ENCODE measurements at places on chromosomes 16 and 17.

DNA sequence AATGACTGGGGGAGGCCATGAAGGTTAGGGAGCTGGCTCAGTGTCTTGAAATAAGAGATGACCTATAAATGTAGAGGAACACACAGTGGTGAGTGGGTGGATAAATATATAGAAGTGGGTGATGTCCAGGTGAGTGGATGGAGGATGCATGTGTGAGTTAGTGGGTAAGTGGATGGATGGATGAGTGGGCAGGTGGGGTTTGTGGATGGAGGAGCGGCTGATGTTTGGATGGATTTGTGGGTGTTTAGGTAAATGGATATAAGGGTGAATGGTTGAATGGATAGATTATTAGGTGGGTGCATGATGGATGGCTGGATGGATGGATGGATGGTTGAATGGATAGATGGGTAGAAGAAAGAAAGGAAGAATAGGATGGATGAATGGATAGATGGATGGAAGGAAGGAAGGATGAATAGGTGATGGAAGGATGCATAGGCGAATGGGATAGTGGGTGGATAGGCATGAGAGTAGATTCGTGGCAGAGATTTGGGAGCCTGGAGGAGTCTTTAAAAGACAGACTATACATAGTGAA lies 19.1 kb upstream of the TAC4 start:
- DNase-seq = no peak

DNA sequence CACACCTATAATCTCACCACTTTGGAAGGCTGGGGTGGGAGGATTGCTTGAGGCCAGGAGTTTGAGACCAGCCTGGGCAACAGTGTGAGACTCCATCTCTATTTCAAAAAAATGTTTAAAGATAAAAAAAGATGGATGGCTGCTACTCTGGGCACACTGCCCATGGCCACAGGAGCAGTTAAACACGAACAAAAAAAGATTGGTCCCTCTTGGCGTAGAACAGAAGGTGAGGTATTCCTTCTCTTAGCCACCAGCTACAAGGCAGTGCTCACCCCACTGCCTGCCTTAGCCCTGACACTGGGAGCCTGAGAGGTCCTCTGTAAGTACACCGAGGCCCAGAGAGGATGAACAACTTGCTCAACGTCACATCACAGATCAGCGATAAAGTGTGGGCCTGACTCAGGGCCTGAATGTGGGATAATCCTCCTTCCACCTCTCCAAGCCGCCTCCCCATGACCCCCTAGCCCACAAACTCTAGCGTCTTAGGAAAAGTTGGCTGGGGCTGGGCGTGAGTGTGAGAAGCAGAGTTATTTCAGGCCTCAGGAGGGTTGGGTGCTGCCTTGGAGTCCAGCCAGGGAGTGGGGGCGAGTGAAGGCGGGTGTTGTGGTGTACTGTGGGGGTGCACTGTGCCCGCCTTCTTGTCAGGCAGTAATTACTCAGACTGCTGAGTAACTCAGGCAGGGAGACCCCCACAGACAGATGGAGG lies 2.3 kb upstream of the DPH1 start:
- DNase-seq = no peak

DNA sequence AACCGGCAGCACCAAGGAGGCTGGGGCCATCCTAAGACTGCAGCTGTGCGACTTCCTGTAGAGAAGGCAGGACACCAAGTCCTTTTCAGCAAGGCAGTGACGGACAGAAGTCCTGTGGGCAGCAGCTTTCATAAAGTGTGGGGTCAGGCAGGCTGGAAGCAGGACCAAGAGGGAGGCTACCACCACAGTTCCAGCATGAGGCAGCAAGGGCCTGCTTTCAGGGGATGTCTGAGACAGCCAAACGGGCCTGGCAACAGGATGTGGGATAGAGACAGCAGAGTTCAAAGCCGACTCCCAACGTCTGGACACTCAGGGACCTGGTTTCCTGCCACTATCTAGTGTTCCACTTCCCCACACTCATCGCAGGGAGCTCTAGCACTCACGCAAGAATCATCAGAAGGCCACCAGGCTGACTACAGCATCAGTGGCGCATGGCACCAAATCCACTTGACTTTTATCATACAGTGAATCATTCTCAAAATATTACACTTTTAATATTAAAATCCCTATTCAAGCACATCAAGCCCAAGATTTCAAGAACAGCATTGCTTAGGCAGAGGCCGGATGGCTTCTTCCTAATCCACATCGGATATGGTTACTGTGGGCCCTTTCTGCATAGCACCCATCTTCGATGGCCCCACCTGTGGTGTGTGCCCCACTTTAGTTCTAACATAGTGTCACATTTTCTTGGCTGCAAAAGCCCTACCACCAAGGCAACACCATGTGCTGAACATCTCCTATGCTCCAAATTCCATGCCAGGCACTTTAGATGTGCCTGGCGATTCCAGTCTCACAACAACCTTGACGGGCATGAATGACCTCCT lies 5.2 kb downstream of the USP7 start:
- DNase-seq = peak; percentile 76

- no peak for DNase-seq
Observed at GRCh38 chr17:57670769-57671569, 74.1 kb downstream of the CCDC182 start.

DNA sequence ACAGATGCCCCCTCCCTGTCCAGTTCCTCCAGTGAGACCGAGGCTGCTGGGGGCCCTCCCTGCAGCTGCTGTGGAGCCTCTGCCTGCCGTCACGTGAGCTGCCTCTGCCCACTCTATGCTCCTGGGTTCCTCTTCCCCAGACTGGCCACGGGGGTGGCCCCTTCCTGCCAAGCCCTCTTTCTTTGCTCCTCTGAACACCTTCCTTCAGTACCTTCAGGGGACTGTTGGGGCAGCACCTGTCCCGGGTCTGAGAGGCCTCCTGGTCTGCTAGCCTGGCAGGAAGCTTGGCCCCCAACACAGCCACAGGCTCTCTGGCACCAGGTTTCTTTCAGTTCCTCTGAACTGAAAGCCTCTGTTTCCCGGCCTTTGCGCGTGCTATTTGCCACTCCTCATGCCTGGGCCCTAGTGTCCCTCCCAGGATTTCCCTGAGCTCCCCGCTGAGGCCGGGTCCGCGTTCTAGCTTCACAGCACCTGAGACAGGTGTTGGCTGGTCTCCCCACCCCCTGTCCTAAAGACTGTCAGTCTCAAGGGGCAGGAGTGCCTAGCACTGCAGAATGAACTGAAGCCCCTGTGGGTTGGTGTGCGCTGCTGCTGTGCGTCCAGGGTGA lies 6.6 kb upstream of the ATP6V0C start:
- no peak for DNase-seq

- DNase-seq = peak; percentile 22
Observed at GRCh38 chr16:66335704-66336329, 30.7 kb upstream of the CDH5 start.

GRCh38 chr17:56891751-56892150 lies 22.1 kb downstream of the TRIM25 start:
- no peak for DNase-seq

DNA sequence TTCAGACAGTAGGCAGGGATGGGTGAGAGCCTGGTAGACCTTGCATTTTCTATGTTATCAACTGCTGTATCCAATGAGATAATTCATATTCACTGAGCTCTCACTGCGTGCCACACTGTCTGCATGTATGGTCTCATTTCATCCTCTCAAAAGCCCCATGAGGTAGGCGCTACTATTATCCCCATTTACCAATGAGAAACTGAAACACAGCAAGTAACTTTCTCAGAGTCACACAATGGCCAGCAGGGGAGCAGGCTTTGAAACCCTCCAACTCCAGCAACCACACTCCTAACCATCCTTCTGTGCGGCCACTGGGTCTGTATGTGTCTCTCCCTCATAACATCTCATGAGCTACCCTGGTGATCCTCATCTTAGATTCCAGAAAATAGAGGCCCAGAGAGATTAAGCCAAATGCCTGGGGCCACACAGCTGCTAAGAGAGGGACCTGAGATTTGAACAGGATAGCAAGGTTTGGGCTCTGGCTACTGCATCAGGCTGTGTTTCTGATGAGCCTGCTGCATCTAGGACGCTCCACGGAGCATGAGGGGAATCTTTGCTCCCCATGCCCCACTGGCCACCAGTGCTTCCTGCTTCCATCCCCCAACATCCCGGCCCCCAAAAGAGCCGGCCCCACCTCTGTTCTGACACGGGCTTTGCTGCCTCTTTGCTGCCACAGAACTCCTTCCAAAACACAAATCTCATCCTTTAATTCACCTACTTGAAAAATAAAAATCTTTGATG lies 3.2 kb downstream of the CCR7 start:
- no peak for DNase-seq

GRCh38 chr17:32828822-32829221 lies 48.1 kb downstream of the MYO1D start:
- DNase-seq = peak; percentile 45

- DNase-seq = peak; percentile 50
Observed at GRCh38 chr16:66858740-66859396, 14.7 kb downstream of the CA7 start.

GRCh38 chr17:75823257-75824041 lies 20.8 kb downstream of the UNC13D start:
- DNase-seq = no peak

DNA sequence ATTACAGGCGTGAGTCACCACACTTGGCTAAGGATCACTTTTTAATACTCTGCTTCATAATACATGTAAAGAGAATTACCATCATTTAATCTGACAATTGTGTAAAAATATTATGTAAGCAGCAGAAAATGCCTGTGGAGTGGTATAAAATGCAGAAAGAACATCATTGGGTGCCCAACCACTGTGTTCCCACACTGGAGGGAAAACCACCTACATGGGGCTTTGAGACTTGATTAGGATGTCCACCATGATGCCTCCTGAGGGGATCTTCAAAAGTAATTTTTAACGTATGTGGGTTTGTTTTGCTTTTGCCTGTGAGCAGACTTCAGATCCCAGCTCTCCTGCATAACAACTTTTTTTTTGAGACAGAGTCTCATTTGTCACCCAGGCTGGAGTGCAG lies 18.8 kb downstream of the CFAP97D1 start:
- no peak for DNase-seq

DNA sequence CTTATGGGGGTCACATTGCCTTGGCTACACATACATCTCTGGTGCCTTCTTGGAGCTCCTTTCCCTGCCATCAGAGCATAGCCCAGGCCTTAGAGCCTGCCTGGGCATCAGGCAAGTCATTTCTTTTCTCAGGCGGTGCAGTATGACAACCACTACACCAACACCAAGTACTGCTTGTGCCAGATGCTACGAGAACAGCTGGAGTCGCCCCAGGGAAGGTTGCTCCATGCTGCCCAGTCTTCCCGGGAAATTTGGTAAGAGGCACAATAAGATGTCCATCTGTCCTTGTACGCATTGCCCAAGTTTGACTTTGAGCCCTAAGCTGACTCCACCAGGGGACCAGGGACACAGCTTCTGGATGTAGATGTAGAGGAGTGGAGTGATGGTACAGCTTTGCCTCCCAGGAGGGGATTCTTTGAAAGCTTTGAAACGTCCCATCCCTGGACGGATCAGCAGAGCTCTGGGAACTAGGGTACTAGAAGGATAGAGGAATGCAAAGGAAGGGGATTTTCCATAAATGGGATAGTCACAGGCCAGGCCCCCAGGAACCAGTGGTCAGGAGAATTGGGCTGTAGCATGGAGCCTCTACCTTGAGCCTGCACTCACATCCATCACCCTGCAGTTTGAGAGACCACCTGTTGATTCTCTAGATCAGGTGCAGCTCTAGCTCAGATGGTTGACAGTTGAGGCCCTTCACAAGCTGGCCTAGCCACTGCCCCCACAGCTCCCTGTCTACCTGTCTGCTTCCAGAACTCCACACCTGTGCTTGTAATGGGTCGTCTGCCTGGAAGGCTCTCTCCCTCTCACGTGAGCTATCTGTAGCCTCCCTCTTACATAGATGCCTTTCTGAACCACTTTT lies 11.0 kb upstream of the NFATC3 start:
- no peak for DNase-seq

- no peak for DNase-seq
Observed at GRCh38 chr16:29834079-29834478, 13.8 kb downstream of the MVP start.

GRCh38 chr17:39551879-39552278 lies 55.8 kb downstream of the NEUROD2 start:
- DNase-seq = no peak

DNA sequence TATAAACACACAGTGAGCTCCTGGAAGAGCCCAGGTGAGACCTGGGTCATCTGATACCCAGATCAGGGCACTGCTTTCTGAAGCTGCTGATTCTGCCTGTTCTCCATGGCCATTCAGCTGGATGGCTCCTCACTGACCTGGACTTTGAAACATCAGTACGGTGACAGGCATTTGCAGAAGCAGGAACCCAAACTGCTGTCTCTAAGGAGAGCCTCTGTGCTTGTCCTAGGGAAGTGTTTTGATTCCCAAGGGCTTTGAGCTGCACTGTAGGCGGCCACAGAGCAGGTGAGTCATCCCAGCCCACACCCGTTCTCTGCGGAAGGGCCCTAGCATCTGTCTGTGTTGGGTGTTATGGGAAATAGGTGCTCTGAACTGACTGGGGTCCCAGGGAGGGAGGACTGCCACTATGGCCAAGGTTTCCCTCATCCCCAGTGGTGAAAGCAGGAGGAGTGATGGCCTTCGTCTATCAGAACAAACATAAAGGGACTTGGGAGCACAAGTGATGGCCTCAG lies 60.7 kb upstream of the ADCY9 start:
- DNase-seq = peak; percentile 57

DNA sequence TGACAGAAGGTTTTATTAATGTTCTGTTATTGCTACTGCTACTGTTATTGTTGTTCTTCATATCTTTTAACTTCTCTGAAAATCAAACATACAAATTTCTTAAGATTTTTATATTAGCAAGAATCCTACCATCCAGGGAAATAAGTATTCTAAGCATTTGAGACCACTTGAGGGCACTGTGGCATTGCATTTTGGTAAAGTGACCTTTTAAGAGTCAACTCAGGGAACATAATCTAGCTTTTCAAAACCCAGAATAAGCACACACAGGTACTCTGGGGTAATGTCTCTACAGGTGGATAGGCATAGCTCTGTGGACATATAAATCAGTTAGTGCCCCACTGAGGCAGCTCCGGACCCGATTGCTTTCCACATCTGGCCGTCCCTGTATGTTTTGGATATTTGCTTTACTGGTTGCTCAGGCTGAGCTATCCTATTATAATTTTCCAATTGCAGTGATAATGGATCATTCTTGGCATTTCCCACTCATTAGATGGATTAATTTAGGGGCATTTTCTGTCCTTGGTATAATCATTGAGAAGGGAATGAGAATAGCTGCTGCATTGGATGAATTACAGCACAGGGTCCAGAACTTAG lies 1425.1 kb upstream of the CDH8 start:
- DNase-seq = peak; percentile 42

DNA sequence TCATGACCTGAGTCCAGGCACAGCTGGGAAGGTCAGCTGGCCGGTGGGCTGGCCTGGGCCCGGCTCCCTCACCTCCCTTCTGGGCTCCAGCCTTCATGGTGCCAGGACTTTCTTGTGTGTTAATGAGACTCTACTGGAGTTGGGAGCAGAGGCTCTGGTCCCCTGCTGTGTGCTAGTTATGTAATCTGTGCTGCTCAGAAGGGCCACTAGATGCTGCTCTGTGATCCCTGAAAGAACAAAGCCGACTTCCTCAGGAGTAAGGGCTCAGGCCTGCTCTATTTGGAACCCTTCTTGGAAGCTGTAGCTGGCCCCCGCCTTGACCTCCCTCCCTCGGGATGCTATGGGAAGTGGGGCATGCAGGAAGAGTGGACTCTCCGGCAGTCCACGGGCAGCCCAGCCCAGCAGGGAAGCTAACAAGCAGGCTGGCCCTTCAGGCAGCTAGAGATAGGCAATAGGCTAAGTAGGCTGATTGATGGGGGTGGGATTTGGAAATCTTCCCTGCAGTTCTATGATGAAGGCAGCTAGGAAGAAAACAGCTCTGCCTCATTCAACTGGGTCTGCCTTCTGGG lies 3.3 kb upstream of the CDK5R1 start:
- DNase-seq = peak; percentile 82
